Mesothelial cell of epicardium (in vitro differentiated cells): ENCODE measurements at places on chromosomes 5 and 9. TPM values are rescaled to one million over a fixed set of nuclear protein-coding genes. Genes with fewer than 3 reads are reported as not detected.
A peak's percentile ranks its signal among the peaks of the same experiment; 100 is the strongest.

DNA sequence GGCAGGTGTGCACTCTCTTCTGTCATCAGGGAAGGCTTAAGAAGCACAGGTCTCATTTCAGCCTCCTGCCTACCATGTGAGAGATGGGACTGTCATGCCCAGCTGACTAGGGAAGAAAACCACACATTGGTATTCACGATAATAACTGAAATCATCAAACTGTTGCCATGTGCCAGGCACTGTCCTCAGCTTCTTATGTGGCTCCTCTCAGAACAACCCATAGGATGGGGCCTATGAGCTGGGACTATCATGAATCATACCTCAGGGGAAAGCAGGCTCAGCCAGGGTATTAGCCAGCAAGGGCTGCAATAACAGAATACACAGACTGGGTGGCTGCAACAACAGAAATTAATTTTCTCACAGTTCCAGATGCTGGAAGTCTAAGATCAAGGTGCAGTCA lies 3.3 kb downstream of the AFAP1L1 start:
- H3K4me1 ChIP-seq, result peaks cover 7% of the 10 kb centered on the region
- peaks cover 86% of the 10 kb centered on the region for H3K27me3 ChIP-seq
- H3K4me3 ChIP-seq, result no peak overlapping the region
- no peak overlapping the region for H3K27ac ChIP-seq
- DNase-seq, result no peak

Gene CCDC107
- 16.7 to 17.8 TPM (median 17.0 TPM) in 3 replicates for total RNA-seq

Gene PRR16
- 1.9 to 2.7 TPM (median 2.1 TPM) in 3 replicates for total RNA-seq

GRCh38 chr5:127296321-127296720 lies 5.7 kb downstream of the MEGF10 start:
- DNase-seq, result no peak
- no peak overlapping the region for H3K4me3 ChIP-seq
- no peaks in the 10 kb centered on the region for H3K36me3 ChIP-seq
- no peak overlapping the region for H3K27ac ChIP-seq

Gene SPINK6
- total RNA-seq, result not detected in 3 replicates

Gene CCDC152
- total RNA-seq, result not detected in 3 replicates

Gene NRG2
- total RNA-seq, result 2.0 to 2.8 TPM (median 2.0 TPM) in 3 replicates

DNA sequence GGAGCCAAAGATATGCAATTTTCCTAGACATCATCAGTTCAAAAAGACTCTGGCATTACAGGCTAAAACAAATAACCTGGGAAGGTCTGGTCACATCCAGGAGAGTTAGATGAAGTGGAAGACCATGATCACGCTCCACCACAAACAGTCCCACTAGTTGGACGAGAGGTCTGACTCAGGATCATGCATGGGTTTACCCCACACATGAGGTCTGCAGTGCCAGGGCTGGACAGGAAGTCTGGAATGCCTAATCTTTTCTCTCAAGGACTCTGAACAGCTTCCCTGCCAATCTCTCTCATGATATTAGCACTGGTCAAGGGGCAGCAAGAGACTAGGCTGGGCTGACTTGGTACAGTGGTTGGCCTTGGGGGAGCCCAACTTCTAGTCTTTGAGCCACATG lies 7.1 kb downstream of the PRUNE2 start:
- no peak overlapping the region for H3K27ac ChIP-seq
- DNase-seq, result no peak
- H3K4me1 ChIP-seq, result no peaks in the 10 kb centered on the region
- H3K27me3 ChIP-seq, result peaks cover 83% of the 10 kb centered on the region
- H3K4me3 ChIP-seq, result no peak overlapping the region

- no peak overlapping the region for H3K4me3 ChIP-seq
- H3K36me3 ChIP-seq, result no peaks in the 10 kb centered on the region
- no peak for DNase-seq
- no peak overlapping the region for H3K27ac ChIP-seq
- no peaks in the 10 kb centered on the region for H3K27me3 ChIP-seq
- peaks cover 39% of the 10 kb centered on the region for H3K4me1 ChIP-seq
Measured at GRCh38 chr5:14669975-14670374, 5.5 kb downstream of the OTULIN start.

DNA sequence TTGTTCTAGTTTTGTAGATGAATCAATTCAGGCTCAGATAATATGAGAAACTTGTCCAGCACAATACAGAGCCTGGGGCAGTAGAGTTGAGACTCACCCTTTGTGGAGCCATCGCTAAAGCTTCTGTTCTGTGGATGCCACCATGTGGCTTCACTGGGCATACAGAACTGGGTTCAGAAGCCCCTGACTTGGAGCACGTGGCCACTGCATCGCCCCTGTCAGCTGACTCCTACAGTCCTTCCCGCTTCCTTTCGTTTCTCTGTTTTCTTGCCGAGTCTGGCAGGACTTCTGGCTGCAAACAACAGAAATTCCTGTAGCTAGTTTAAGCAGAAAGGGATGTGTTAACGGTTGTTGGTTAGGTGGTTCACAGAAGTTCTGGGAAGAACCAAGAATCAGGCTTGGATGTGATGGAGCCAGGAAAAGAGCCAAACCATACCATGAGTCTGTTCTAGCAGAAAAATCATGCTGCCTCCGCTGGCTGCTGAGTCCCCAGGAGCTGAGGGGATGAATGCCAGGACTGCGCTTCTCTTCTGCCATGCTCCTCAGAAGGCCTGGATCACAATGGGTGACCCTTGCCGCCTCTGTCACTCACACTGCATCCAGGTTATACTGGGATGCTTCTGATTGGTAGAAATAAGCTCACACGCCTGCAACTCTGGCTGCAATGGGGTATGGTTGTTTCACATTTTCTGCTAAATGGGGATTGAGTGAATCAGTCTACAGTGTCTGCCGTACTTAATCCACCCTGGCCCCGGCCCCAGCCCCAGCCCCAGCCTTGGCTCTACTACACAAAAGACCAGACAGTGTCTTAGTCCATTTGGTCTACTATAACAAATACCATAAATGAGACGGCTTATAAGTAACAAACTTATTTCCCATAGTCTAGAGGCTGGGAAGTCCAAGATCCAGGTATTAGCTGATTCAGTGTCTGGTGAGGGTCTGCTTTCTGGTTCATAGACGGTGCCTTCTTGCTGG lies 262.5 kb downstream of the GOLPH3 start:
- H3K27ac ChIP-seq, result no peak overlapping the region
- peaks cover 1% of the 10 kb centered on the region for H3K36me3 ChIP-seq
- H3K4me1 ChIP-seq, result peaks cover 10% of the 10 kb centered on the region
- no peaks in the 10 kb centered on the region for H3K27me3 ChIP-seq

DNA sequence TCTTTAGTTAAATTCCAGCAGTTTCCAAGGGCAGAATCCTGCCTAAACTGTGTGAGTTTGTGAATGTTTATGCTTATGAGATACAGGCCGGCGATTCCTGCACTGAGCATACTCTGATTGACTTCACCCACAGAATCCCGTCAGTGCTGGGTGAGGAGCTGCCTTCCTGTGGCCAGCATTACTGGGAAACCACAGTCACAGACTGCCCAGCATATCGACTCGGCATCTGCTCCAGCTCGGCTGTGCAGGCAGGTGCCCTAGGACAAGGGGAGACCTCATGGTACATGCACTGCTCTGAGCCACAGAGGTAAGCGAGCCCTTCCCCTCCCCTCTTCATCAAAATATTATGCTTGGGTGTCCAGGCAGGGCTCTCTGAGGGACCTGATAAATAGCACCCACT lies 103.7 kb downstream of the CMYA5 start:
- no peaks in the 10 kb centered on the region for H3K27me3 ChIP-seq
- no peak for DNase-seq
- peaks cover 11% of the 10 kb centered on the region for H3K4me1 ChIP-seq
- H3K4me3 ChIP-seq, result no peak overlapping the region
- H3K36me3 ChIP-seq, result peaks cover 28% of the 10 kb centered on the region
- H3K27ac ChIP-seq, result no peak overlapping the region

Gene HAVCR2
- 0.84 to 1.2 TPM (median 0.86 TPM) in 3 replicates for total RNA-seq

GRCh38 chr5:124253203-124253810 lies 493.1 kb downstream of the ZNF608 start:
- peak overlapping the region; percentile 81 for H3K27ac ChIP-seq
- H3K4me3 ChIP-seq, result no peak overlapping the region
- peaks cover 30% of the 10 kb centered on the region for H3K36me3 ChIP-seq
- peaks cover 33% of the 10 kb centered on the region for H3K4me1 ChIP-seq
- DNase-seq, result no peak

GRCh38 chr5:82106756-82107155 lies 134.9 kb downstream of the ATG10 start:
- peaks cover 15% of the 10 kb centered on the region for H3K4me1 ChIP-seq
- no peak overlapping the region for H3K4me3 ChIP-seq
- no peaks in the 10 kb centered on the region for H3K27me3 ChIP-seq
- no peaks in the 10 kb centered on the region for H3K36me3 ChIP-seq
- DNase-seq, result no peak

GRCh38 chr5:177537389-177538361 lies 16.7 kb downstream of the FAM193B start:
- H3K36me3 ChIP-seq, result peaks cover 11% of the 10 kb centered on the region
- peaks cover 4% of the 10 kb centered on the region for H3K4me1 ChIP-seq
- no peaks in the 10 kb centered on the region for H3K27me3 ChIP-seq
- DNase-seq, result no peak

DNA sequence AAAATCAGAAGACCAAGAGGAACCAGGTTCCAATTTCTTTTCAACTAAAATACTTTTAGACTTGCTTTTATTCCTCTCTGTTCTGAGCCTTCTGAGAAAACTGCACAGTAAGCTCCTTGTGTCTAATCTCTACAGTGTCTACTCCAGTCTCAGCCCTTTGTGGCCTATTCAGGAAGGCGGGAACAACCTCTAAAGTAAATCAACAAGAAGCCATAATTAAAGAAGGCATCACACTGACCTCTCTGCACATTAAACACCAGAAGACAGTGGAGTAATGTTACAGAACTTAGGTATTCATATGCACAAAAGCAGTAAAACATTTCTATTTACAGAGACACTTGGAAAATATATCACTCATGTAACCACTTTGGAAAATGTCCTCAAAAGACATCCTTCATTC lies 14.9 kb downstream of the XPA start:
- peak overlapping the region; percentile 50 for H3K27ac ChIP-seq
- no peaks in the 10 kb centered on the region for H3K27me3 ChIP-seq
- H3K36me3 ChIP-seq, result peaks cover 18% of the 10 kb centered on the region
- DNase-seq, result no peak
- H3K4me1 ChIP-seq, result no peaks in the 10 kb centered on the region

- H3K27me3 ChIP-seq, result no peaks in the 10 kb centered on the region
- DNase-seq, result no peak
Measured at GRCh38 chr5:56145511-56145910, 87.6 kb downstream of the ANKRD55 start.

DNA sequence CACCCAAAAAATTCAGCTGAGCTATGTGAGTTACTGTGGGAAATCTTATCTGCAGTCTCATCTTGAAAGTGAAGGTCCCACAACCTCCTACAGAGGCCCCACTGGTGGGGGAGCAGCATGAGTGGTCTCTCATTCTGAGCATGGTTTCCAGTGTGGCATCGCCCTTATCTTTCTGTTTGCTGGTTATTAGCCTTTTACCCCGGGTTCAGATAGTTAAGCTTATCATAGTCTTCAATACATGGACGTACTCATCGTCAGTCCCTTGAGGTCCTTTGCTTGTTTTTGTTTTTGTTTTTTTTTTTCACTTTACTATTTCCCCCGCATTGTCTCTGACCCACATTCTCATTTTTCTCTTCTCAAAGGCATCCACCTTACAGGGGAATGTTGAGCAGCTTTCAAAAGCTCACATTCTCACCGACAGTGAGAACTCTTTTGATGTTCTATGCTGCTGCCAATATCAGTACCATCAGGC lies 7.7 kb upstream of the HAVCR2 start:
- no peaks in the 10 kb centered on the region for H3K4me1 ChIP-seq
- DNase-seq, result no peak
- no peaks in the 10 kb centered on the region for H3K27me3 ChIP-seq
- no peak overlapping the region for H3K4me3 ChIP-seq

DNA sequence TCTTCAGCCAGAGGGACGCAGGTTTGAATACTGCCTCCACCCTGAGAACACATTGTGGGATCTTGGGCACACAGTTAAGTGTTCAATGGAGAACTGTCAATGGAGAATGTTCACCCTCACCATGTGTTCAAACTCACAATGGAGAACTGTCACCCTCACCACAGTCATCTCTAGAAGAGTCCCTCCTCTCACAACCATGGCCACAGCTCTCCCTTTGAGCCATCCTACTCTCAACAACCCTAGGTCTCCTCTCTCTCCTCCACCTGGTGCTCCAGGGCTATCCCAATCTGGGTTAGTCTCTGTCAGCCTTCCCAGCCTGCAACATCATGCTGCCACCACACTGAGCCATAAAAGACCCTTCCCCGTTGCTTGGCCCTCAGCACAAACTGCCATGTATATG lies 36.3 kb upstream of the HAND1 start:
- H3K4me1 ChIP-seq, result peaks cover 26% of the 10 kb centered on the region
- no peak for DNase-seq
- no peaks in the 10 kb centered on the region for H3K36me3 ChIP-seq
- no peak overlapping the region for H3K27ac ChIP-seq
- no peaks in the 10 kb centered on the region for H3K27me3 ChIP-seq

Gene ZNF366
- total RNA-seq, result not detected in 3 replicates

Gene SLC45A2
- total RNA-seq, result 0.45 to 0.63 TPM (median 0.62 TPM) in 3 replicates

DNA sequence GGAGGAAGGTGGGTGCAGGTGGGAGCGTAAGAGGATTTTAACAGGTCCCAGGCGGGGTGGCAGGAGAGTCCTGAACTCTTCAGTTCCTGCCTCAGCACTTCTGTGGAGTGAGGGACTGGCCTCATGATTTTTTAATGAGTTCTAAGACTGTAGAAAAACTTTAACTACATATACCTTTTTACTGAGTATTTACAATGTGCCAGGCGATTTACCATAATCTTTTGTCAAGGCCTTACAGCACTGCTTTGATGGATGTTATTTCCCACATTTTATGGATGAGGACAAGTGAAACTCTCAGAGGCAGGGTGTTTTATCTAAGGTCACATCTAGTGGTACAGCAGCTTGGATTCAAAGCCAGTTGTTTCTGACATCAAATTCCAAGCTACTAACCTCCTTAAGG lies 99.5 kb downstream of the PJA2 start:
- no peak overlapping the region for H3K4me3 ChIP-seq
- H3K27me3 ChIP-seq, result peaks cover 4% of the 10 kb centered on the region
- no peaks in the 10 kb centered on the region for H3K36me3 ChIP-seq
- no peak for DNase-seq
